Colonic mucosa (tissue), 4 donors: ENCODE measurements at places on chromosomes 12 and 14.

GRCh38 chr14:67942080-67942710 is 122.6 kb downstream of the RAD51B start:
- DNase-seq = no peak

- DNase-seq = no peak
These were observed 181.1 kb upstream of the STXBP6 start for GRCh38 chr14:25231004-25231403.

DNA sequence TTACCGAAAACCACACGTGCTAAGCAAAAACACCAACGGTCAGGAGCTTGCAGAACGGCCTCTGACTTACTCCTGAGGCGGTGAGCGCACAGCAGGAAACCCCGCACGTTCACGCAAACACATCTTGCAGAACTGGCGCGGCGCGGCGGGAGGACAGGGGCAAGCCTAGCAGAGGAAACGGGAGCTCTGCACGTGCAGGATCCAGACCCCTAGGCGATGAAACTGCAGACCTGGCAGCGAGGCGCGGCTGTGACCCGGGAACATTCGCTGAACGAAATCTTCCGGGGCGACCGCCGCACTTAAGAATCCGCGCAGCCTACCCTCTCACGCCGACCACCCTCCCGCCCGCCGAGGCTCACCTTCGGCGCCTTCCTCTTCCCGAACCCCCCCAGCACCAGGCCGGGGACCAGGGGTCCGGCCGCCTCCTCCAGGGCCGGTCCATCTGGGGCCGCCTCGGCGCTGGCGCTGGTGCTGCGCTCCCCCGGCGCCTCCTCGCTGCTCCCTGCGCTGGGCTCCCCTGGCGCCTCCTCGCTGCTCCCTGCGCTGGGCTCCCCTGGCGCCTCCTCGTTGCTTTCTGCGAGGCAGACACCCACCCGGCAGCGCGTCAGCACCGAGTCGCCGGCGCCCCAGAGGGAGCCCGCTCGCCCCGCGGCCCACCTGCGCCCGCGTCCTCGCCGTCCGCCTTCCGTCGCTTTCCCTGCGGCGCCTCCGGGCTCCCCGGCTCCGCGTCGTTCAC is 615 bp downstream of the DDX51 start:
- DNase-seq = no peak

DNA sequence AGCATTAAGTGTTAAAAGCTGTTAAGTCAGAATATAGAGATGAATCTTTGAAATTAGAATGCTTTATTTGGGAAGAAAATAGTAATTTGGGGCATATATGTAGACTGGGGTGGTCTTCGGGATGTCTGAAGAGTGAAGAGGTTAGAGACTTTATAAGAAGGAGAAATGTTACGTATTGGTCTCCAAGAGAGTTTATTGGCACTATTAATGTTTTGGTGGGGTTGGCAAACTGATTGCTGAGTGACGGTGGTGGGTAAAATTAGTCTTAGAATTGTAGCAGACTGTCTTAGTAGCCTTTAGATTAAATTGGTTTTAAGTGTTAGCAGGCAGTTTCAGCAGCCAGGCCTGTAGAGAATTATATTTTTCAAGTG is 4.9 kb upstream of the ATP23 start:
- DNase-seq = no peak

GRCh38 chr12:12529783-12530421 is 32.8 kb downstream of the DUSP16 start:
- no peak for DNase-seq

GRCh38 chr14:103058164-103059055 is 1.1 kb upstream of the CDC42BPB start:
- DNase-seq = no peak

DNA sequence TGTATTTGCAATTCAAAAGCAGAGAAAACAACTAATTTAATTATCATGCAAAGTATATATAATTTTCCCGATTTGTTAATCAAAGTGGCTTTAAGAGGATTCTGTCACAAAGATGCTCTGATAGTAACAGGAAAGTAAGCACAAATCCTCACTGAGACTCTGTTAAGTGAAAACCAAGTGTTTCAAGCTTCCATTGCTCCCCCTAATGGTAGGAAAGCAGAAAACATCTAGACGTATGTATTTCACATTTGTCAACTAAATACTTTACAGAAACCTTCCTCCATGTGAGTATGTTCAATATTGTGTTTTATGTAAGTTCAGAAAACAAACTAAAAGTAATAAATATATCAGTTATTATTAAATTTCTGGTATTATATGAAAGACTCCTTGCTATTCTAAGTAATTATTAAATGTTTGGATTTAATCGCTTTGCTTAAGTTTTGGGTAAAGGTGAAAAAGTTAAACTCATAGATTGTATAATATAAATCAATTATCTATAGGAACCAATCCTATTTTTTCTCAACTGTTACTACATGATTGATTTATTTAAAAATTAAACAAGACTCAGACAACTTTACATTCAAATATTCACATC is 1.5 kb upstream of the NTS start:
- no peak for DNase-seq

GRCh38 chr12:31629756-31630732 is 29.4 kb upstream of the ETFBKMT start:
- no peak for DNase-seq
